Lower lobe of right lung (tissue), 2 donors: ENCODE measurements at places on chromosomes 4 and X.
A peak's percentile ranks its signal among the peaks of the same experiment; 100 is the strongest.

GRCh38 chr4:105458001-105458400 lies 15.9 kb downstream of the PPA2 start:
- DNase-seq = no peak

DNA sequence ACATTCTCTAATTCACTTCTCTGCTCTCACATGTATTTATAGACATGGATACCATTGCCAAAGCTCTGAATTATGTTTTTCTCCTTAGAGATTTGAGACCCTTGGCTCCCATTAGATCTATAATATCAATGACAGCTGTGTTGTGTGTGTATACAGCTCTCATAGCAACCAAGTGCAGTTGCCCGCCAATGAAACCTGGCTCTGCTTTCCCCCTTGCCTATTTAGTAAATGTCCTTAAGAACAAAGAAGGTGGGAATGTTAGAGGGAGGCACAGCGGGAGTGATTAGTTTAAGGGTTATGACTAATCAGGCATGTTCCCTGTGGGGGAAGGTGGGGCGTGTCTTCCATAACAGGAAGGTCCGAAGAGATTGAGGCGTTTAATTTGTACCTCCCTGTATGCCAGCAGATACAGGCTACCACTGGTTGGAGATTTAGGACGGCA lies 100.5 kb upstream of the TBC1D9 start:
- no peak for DNase-seq

DNA sequence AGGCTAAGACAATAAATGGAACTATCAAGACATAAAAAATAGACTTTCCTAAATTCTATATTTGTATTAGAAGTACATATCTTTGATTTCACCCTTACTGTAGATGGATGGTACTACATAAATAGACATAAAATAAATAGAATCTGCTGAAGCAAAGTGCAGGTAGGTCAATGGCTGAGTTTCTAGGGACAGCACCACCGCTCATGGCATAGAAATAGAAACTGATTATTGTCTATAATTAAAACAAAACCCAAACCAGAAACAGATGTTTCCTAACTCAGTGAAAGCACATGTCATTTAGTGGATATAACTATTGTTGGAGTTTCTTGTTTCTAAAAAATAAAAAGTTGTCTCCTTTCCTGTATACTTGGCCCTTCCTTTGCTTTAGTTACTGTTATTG lies 387.3 kb upstream of the ADGRL3 start:
- DNase-seq = no peak

- DNase-seq = no peak
These were observed 72.4 kb downstream of the PALLD start for GRCh38 chr4:168569066-168569930.

DNA sequence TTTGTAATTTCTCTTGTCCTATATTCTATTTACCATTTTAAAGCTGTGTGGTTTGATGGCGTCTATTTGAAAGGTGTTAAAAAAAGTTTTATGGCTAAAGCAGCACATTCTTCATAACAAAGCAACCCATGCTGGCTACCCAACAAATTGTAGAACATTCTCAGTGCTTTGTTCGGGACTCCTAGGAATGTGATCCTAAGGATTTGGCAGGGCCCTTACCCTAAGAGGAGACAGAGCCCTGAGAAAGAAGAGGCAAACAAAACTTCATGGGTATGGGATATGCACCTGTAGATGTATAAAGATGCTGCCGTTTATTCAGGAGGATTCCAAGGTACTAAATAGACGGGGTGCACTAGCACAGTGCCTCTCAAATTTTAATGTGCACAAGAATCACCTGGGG lies 370.8 kb upstream of the DIPK2B start:
- no peak for DNase-seq

DNA sequence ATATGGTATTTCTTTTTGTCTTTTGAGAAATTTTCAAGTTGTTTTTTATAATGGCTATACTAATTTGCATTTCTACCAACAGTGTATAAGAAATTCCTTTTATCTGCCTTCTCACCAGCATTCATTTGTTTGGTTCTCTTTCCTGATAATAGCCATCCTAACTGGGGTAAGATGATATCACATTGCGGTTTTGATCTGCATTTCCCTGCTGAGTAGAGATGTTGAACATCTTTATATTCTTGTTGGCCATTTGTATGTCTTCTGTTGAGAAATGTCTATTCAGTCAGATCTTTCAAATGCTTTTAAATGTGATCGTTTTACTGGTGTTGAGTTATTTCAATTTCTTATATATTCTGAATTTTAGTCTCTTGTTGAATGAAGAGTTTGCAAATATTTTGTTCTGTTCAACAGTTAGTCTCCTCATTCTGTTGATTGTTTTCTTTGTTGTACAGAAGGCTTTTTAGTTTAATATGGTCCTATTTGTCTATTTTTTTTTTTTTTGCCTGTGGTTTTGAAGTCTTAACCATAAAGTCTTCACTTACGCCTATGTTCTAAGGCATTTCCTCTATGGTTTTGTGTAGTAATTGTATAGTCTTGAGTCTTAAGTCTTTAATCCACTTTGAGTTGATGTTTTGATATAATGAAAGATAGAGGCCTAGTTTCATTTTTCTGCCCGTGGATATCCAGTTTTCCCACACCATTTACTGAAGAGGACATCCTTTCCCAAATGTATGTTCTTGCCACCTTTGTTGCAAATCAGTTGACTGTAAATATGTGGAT lies 1566.9 kb downstream of the STIM2 start:
- no peak for DNase-seq

DNA sequence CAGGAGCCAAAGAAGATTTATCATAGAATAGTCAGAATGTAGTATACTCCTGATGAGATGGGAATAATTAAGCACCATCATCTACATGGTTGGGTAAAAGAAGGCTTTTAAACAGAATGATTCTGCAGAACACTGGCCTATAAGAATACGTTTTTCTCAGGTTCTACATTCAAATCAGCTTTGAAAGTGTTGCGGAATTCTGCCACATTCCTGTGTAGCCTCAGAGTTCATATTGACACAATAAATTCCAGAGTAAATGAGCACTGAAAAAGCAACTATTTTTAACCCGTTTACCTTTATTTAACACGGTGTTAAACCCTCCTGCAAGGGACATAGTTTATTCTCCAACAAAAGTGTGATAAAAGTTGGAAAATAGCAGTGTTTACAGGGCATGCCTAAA lies 950.2 kb upstream of the SLIT2 start:
- no peak for DNase-seq

GRCh38 chrX:118286066-118286762 lies 59.7 kb upstream of the WDR44 start:
- DNase-seq = no peak

DNA sequence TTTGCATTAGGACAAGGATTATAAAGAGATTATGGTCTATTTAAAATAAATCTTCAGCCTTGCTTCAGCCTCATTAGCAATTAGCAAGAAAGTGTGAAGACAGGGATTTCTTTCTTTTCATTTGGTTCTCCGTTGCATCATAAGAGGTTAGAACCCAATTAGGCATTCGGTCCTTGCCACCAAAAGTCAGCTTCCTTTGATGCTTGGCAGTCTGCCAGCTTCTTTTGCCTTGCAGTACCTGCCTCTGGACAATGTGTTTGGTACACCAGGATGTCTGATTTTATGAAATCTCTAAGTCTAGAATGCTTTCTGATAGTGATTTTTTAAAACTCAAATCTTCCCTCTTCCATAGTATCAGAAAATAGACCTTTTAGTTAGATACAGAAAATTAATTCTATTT lies 12.4 kb downstream of the SMIM20 start:
- no peak for DNase-seq

- DNase-seq = no peak
These were observed 103.2 kb downstream of the KLHL8 start for GRCh38 chr4:87117051-87117731.

GRCh38 chr4:168019921-168020320 lies 72.4 kb upstream of the ANXA10 start:
- no peak for DNase-seq

DNA sequence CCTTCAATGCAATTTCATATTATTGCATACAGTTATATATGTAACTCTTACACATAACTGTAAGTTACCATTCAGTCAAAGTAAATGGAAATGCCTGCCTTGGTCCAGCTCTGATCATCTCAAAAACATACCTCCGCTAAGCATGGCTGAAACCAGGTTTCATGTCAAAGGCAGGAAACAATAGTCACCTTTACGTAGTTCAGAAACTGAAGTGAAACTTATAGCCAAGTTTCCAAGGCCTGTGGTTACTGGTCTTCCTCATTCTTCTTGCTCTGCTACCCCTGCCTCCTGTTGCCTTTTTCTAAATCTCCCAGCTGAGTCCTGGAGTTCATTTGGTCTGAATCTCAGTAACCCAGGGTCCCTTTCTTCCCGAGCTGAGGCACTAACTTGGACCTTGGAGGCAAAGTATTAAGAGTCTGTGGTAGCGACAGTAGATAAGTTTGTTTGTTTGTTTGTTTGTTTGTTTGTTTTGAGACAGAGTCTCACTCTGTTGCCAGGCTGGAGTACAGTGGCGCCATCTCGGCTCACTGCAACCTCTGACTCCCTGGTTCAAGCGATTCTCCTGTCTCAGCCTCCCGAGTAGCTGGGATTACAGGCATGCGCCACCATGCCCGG lies 30.8 kb downstream of the DAPP1 start:
- no peak for DNase-seq

DNA sequence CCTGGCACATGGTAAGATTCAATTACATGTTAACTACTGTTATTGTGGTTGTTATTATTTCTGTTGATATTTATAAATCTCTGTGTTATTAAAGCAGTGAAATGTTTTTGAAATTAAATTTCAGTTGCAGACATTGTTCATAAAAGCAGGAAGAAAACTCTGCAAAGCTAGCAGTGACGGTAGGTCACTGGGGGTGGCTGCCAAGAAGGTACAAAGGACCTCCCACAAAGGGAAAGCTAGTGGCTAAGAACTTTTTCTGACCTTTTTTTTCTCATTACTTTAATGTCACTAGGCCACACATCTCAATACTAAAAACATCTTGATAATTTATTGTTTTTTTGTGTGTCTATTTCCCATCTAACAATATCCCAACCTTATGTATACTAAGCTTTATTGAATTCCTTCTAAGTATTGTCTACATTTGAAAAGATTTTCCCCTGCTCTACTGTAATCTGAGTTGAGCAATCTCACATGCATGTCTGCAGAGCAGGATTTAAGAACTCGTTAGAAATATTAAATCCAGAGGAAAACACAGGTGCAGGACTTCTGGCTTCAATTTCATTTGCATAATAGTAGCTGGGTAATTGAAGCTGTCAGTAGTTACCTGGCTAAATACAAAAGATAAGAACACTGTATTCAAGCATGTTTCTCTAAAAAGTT lies 197.3 kb downstream of the CFAP299 start:
- no peak for DNase-seq

DNA sequence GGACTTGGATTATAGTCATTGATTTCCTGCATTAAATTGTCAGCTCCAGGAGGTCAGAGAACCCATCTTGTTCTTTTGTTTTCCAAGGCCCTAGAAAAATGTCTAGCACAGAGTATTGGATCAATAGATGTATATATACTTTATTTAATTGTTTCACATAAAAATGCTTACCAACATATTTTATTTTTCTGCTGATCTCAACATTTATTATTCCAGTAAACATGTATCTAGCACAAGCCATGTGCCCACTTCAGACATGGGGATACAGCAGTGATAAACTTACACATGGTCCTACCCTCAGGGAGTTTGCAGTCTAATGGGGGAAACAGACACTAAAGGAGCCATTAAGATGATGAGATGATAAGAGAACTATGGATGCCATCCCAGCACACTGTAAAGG lies 49.1 kb upstream of the TBC1D9 start:
- no peak for DNase-seq

GRCh38 chrX:153688506-153688905 lies 780 bp downstream of the SLC6A8 start:
- no peak for DNase-seq

GRCh38 chr4:51932261-51932660 lies 87.9 kb downstream of the LRRC66 start:
- no peak for DNase-seq

DNA sequence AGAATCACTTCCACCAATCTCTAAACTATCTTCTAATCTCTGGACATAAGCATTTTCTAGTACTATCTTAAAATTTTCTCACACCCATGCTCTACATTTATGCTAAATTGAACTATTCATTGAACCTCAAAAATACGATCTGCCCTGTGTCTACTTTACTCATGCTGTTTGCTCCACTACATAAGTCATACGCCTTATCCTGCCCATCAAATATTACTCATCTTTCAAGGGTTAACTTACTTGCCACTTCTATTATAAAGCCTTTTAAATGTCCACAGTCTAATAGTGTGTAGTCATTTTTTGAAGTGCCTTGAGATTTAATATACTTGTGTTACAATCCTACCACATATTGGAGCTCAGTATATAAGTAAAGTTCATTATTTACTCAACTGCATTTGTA lies 727.7 kb upstream of the SLIT2 start:
- no peak for DNase-seq

DNA sequence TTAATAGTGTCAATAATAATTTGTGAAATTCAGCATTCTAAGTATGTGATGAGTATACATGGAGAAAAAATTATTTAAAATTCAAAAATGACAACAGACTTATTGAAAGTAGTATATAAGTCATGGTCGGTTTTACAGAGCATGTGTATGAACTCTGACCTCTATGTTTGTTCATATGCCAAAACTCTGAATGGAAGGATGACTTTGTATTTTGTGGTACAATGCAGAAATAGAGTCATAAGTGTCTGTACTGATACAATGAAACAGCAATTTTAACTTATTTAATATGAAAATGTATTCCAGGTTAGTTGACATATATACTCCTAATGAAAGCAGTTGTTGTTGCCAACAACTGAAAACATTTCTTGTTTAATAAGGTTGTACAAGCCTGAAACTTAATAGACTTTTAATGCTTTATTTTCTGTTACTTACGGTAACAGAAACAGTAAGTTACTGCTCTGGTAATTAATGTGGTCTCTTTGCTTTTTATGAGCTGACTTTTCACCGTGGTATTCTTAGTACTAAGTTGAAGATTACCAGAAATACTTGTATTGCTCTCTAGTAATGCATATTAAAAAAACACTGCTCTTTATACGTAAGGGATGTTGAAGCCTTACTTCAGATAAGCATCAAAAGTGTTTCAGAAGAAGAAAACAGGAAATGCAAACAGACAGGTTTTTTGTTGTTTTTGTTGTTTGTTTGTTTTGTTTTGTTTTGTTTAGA lies 1.9 kb downstream of the UBE2K start:
- DNase-seq = no peak

DNA sequence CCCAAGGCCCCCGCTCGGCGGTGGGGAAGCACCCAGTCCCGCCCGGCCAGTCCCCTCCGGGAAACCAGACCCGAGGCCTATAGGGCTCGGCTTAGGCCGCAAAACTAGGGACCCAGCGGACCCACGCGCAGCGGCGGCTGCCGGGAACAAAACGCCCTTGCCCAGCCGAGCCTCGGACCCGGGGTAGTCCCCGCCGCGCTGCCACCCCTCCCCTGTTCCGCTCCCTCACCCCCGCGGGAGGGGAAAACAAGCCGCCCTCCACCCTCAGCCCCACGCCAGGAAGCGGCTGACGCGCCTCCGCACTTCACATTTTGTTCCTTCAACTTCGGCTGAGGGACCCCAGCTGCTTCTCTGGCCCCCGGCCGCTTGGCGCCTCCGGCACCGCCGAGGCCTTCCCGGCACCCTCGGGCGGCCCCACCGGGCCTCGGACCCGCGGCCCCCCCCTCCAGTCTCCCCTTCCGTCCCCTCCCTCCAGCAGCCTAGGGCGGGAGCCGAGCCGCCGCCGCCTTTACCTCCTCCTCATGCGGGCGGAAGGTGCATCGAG lies 694 bp downstream of the PDS5A start:
- peak; percentile 62 for DNase-seq

GRCh38 chr4:184100297-184100885 lies 117.3 kb downstream of the ENPP6 start:
- DNase-seq = peak; percentile 80
